ENCODE measurements at places on chromosomes 5 and 9.

DNA sequence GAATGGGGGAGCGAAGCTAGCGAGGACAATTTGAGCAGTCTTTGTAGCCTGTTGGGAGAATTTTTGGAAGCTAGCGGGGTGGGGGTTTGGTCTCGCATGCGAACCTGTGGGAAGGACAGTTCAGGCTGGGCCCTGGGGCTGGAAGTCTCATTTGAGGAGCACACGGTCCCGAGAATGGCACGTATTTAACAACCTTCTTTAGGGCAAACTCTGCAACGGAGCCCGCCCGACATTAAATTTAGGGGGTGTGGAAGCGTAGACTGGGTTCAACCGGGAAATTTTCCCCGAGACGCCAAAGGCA, 35.2 kb upstream of the NFIB start:
- DNase-seq, result no peak

GRCh38 chr5:132422720-132423437, 53.4 kb downstream of the SLC22A5 start:
- DNase-seq, result no peak

GRCh38 chr9:92680166-92681119, 10.5 kb upstream of the IPPK start:
- DNase-seq, result no peak

DNA sequence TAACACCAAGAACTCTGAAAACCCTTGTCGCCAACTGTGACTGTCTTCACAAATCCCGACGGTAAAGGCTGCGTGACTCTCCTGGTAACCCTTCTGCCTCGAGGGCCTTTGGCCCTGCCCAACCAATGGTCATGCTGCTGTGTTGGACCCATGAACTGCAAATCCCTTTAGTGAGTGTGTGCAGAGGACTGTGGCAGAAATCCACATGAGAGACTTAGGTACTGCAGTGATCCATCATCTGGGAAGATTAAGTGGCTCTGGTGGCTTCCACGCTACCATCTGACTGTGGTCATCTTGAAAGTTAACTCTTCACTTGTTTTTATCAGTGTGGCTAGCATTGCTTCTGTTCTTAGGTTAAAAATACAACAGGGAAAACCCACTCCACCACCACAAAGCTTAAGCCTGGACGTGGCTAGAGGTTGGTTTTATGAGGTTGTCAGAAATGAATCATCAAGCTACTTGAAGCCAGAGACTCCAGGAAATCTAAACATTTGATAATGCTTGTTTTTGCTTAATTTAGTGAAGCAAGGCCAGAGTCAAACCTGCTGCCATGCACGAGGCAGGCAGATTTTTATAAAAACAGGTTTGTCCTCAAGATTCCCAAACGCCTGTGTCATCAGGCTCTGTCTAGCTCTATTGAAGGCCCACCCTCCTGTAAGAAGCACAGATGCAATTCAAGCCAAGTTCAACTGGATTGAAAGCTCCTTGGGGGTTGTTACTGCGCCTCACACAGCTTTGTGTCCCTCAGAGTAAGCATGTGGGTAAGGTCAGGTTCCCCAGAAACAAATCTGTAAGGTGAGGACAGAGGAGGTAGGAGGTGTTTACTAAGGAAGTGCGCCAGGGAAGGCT, 52.7 kb upstream of the ERCC6L2 start:
- DNase-seq, result no peak

- DNase-seq, result no peak
Measured at GRCh38 chr5:100161868-100162267, 373.3 kb upstream of the FAM174A start.

GRCh38 chr5:73135429-73136054, 15.2 kb downstream of the TMEM171 start:
- DNase-seq, result no peak

- no peak for DNase-seq
Measured at GRCh38 chr9:84949258-84949657, 279.7 kb downstream of the NTRK2 start.

- peak; percentile 39 for DNase-seq
Measured at GRCh38 chr5:15798006-15798405, 298.0 kb downstream of the FBXL7 start.

DNA sequence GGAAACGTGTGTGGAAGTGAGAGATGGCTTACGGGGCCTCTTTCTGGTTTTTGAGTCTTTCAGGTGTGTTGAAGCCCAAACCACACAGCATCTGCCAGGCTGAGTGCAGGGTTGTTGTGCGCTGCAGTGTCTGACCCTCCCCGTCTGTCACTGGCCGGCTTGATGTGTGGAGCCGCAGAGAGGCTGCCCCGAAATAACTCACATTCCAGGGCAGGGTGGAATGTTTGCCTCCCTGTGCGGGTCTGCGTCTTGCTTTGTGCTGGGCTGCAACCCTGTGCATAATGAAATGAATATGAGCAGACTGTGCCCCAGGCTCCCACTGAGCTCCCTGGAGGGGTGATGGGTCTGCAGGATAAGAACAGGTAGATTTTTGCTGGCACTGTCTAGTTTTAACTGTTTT, 9.9 kb upstream of the PLEKHG4B start:
- peak; percentile 33 for DNase-seq

DNA sequence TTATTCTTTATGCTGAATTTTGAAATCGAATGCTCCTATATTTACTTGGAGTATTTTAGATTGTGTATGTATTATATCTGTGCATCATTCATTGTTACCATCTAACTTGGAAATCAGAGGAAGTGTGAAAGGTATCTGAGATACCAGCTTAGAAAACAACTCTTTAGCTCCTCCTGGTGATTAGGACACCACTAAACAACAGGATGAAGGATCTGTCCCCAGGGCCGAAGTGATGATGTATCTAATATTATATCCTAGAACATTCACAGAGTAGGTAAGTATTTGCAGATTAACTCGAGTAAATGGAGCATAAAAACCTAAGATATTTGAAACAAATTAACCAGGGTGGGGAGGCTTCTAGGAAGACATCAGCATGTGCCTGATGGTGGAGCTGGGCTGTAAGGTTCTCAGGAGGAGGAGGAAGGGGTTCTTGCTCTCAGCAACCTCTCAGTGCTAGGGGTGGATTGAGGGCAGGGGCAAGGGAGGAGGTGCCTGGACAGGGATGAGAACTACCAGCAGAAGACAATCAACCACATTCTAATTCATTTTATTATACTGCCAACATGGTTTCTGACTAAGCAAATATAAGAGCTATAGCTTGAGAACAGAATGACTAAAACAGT, 2.6 kb upstream of the NFIL3 start:
- no peak for DNase-seq

DNA sequence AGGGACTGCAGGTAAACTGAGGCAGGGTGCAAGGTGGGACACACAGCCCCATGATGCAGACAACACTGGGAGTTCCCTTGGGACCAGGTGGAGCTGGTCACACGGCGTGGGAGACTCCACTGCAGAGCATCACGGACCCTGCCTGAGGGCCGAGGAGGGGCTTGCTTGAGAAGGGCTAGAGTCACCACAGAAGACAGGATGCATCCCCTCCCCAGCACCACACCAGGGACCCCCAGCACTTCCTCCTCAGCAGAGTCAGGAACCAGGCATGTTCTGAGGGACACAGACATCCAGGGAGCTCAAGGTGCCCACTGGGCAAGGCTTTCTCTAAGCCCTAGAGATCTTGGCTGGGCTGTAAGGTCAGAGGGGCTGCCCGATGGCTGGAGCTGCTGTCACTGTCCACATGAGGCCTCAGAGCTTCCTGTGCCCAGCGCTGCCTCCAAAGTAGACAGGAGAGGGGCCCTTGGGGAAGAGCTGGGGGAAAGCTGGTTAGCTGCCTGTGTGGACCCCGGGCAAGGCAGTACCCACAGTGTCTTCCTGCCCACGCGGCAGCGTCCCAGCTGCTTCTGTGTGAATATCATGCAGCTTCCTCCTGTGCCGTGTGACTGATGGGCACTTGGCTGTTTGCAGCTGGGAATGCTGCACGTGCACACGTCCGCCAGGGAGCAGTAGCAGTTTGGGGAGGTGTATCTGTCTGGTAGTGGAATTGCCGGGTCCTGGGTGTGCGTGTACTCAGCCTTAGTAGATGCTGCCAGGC, 176.6 kb downstream of the CACNA1B start:
- no peak for DNase-seq

DNA sequence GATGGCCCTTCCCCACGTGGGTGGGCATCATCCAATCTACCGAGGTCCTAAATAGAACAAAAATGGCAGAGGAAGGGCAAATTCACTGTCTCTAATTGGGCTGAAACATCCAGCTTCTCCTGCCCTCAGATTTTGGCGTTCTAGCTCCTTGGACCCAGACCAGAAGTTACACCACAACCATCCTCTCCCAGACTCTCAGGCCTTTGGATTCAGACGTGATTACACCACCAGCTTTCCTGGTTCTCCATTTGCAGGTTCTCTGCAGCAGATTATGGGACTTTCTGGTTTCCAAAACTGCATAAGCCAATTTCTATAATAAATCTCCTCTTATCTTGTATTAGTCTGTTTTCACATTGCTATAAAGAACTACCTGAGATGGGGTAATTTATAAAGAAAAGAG, 73.6 kb upstream of the STARD4 start:
- no peak for DNase-seq

GRCh38 chr5:137342764-137343163, 156.4 kb downstream of the SPOCK1 start:
- no peak for DNase-seq

DNA sequence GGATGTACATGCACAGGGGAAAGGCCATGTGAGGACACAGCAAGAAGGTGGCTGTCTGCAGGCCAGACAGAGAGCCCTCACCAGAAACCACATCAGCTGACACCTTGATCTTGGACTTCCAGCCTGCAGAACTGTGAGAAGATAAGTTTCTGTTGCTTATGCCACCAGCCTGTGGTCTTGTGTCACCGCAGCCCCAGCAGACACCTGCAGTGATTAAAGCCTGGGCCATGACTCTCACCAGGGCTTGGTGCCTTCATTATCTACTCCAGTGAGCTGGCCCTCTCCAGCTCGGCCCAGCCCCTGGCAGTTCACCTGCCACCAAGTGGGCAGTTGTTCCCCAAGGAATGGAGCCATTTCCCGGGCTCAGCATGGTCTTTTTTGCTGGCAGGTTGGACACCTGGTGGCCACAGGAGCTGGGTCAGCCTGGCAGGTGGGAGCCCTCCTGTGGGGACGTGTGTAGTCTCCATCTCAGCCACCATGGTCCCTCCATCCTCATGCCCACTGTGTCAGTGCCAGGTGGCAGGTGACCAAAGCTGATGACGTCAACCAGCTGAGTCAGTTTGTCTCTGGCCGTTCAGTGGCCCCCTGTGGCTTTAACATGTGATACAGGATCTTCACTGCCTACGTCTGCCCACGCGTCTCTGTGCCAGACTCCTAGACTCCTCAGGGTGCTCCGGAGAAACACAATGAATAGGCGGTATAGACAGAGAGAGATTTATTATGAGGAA, 99.9 kb upstream of the PPP1R26 start:
- no peak for DNase-seq

DNA sequence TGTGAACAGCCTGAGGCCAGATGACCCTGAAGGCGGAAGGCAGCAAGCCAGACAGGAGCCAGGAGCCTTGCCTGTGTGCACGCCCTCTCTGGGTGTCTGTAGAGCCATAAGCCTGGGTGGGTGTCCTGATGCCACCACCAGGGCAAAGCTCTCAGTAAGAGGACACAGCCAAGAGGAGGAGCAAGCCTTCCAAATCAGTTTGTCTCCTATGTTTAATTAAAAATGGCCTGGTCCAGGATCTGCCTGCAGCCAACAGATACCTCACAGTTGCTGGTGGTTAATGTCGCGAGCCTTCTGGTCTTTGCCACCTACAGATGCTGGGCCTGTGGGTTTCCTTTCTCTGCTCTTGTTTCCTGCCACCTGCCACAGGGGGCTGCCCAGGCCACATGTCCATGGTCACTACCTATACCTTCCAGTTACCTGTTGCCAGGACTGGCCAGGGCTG, 56.9 kb downstream of the SYK start:
- no peak for DNase-seq

GRCh38 chr5:151628112-151628823, 37.1 kb upstream of the FAT2 start:
- no peak for DNase-seq
